Esophagus squamous epithelium (tissue), 5 donors: ENCODE measurements at places on chromosomes 2 and 18.

- DNase-seq, result no peak
Observed at GRCh38 chr2:166901336-166901735, 13.1 kb downstream of the XIRP2 start.

- DNase-seq, result no peak
Observed at GRCh38 chr18:23279931-23280330, 144.6 kb downstream of the CABLES1 start.

- no peak for DNase-seq
Observed at GRCh38 chr18:47928466-47928865, 2.0 kb downstream of the SMAD2 start.

DNA sequence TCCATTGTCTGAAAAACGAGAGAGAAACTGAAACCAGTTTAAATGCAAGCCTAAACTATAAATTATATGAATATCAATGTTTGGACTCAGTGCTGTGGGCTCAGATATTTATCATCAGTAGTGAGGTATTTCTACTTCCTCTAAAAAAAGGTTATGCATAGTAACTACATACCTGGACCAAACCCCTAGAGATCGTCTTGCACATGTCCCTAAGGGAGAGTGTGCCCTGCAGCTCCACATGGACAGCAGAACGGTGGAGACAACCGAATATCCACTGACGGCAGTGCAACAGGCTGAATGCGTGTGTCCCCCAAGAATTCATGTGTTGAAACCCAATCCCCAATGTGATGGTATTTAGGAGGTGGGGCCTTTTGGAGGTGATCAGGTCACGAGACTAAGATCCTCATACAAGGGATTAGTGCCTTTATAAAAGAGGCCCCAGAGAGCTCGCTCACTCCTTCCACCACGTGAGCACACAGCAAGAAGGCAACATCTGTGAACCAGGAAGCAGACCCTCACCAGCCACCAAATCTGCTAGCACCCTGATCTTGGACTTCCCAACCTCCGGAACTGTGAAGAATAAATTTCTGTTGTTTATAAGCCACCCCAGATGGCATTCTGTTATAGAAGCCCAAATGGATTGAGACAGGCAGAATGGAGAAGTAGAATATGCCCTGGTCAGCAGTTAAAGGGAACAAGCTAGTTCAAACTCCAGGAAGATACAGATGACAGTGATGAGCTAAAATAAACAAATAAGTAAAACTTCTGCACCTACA lies 208.4 kb downstream of the ANAPC1 start:
- no peak for DNase-seq

DNA sequence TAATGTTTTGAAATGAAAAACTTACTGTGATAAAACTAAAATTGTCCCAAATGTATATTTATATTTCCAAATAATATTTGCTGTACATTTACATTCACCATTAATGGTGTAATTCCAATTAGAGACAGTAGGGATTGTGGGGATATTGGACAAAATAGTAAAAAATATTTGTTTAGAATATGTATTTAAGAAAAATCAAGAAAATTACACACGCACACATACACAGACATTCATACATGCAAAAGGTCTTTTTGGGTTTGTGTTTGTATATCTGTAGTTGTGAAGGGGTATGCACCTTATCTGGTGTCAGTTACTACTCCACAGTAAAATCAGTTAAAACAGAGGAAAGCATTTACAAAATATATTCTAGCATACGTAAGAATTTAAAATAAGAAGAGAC lies 435.9 kb upstream of the ZNF804A start:
- no peak for DNase-seq

GRCh38 chr18:42459873-42460272 lies 504.8 kb downstream of the PIK3C3 start:
- DNase-seq, result no peak

GRCh38 chr18:62105376-62105775 lies 81.5 kb downstream of the PIGN start:
- DNase-seq, result no peak

DNA sequence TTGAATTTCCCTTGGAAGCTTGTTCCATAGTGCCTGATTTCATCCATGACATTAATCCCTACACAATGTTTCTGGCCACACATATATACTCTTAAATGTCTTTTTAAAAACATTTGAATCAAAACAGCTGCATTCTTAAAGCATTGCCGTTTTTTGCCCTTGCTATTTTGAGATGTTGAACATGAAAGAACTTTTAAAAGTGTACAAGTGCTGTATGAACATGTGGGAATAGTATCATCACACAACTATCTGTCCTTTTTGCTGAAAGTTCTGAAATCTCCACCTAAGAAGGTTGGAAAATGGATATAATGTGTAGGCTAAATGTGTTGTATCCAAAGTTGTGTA lies 318.7 kb upstream of the UBE2E3 start:
- DNase-seq, result no peak

- no peak for DNase-seq
Observed at GRCh38 chr2:162365392-162365791, 21.5 kb downstream of the GCA start.

- no peak for DNase-seq
Observed at GRCh38 chr18:21000667-21001066, 110.9 kb downstream of the ROCK1 start.

DNA sequence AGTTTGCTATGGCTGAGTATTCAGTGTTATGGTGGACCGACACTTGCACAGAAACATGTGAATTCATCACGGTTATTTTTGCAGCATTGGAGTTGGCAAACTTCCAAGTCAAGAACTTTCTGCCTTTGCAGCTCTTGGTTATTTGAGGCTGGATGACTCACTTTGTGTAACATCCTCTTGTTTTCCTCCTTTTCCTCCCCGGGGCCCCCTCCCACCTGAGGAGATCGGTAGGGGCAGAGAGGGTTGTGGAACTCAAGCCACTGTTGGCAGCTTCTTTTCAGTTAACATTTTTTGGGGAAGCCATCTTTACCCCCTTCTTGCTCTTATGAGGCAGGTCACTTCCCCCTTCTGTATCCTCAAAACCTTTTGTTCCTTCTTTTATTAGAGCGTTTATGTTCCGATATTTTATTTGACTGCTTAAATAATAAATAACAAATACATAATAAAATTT lies 48.6 kb downstream of the DDX1 start:
- no peak for DNase-seq

DNA sequence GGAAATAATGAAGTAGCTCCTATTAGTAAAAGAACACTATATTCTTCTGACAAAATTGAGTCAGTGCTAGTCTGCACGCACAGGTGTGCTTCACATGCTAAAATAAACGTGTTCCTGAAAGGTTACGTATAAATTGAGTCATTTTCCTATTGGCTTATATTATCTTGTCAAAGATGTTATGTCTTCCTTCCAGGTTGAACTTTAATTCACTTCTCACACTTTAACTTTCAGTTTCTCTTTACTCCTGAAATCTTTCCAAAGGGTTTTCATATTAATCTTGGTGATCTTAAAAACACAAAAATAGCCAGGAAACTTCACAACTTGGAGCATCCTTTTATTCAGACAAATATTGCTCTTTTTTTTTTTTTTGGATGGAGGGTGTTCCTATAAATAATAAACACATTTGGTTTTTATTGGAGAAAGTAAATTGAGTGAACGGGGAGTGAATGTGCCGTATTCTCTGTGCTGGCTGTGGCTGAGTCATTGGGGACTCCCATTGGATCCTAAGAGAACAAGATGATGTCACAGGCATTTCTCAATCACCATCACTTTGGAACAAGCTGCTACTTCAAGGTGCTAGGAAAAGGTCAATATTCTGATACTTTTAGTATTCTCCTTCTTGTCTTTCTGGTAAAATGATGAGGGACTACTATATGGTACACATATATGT lies 150.2 kb upstream of the SPATS2L start:
- no peak for DNase-seq

- no peak for DNase-seq
Observed at GRCh38 chr18:75106746-75107145, 102.2 kb downstream of the PTGR3 start.

DNA sequence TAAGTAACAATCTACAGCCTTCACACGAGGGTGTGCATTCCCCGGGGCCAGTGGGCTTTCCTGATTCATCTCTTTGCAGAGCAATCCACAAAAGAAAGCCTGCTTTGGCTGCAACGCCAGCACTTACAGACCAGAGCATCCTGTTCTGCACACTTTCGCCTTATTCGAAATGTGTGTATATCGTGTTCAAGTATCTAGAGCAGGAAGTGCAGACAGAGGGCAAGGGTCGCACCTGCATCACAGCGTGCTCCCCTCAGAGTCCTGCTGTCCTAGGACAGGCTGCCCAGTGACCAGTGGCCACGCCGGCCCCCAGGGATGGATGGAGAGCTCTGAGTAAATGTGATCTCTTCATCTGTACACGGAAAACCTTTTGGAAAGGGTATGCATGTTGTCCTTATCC lies 264.3 kb downstream of the ZNF516 start:
- DNase-seq, result no peak

- DNase-seq, result no peak
Observed at GRCh38 chr2:1628893-1629292, 115.4 kb downstream of the PXDN start.

DNA sequence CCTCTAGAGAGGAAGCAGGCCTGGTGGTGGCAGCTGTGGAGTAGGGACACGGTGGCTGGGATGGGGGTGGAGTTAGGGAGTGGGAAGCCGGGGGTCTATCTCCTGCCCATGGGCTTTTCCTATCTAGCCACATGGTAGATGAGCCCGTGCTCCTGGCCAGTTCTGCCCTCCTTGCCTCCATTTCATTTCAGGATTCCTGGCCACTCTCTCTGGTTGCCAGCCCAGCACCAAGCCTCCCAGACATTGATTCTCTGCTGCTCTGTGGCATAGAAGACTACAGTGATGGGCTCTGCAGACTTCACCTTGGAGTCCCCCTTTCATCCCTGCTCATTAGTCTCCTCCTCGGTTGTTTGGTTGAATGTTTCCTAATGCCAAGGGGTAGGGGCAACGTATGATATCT lies 19.4 kb downstream of the SIX3 start:
- no peak for DNase-seq

DNA sequence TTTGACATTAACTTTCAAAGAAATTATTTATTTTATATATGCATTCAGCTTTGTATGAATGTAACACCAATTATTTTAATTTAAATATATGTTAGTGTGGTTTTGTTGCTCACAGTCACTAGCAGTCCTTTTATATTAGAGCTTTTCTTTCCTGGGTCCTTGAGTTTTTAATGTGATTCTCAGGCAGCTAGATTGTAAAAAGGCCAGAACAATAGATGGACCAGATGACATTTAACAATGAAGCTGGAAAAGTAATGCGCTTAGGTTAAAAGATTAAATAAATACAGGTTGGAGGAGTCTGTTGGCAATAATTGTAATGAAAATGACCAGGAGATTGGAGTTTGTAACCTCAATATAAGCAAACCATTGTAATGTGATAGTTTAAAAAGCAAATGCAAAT lies 171.1 kb downstream of the FTCDNL1 start:
- no peak for DNase-seq

- no peak for DNase-seq
Observed at GRCh38 chr2:223854741-223855140, 17.4 kb upstream of the AP1S3 start.
